ENCODE measurements at places on chromosomes 2 and 18. TPM values are rescaled to one million over a fixed set of nuclear protein-coding genes. Genes with fewer than 3 reads are reported as not detected.

GRCh38 chr2:100639588-100640390 lies 77.0 kb downstream of the PDCL3 start:
- no peak for DNase-seq

- DNase-seq = no peak
Observed at GRCh38 chr2:41896186-41896846, 151.5 kb upstream of the PKDCC start.

TCF7L1 gene
- 1.4 TPM for total RNA-seq

CNDP1 gene
- total RNA-seq = 0.05 TPM

- no peak for DNase-seq
Observed at GRCh38 chr18:42287047-42287446, 332.0 kb downstream of the PIK3C3 start.

LOXHD1 gene
- not detected for total RNA-seq

SKOR2 gene
- not detected for total RNA-seq

RBFA gene
- total RNA-seq = 47.1 TPM

C2orf78 gene
- not detected for total RNA-seq

ASXL3 gene
- total RNA-seq = 0.05 TPM

CCDC141 gene
- 0.05 TPM for total RNA-seq

SP140 gene
- 4.3 TPM for total RNA-seq

Measured in renal cortical epithelial cell (primary cell).